ENCODE measurements at places on chromosomes 3 and 15.

DNA sequence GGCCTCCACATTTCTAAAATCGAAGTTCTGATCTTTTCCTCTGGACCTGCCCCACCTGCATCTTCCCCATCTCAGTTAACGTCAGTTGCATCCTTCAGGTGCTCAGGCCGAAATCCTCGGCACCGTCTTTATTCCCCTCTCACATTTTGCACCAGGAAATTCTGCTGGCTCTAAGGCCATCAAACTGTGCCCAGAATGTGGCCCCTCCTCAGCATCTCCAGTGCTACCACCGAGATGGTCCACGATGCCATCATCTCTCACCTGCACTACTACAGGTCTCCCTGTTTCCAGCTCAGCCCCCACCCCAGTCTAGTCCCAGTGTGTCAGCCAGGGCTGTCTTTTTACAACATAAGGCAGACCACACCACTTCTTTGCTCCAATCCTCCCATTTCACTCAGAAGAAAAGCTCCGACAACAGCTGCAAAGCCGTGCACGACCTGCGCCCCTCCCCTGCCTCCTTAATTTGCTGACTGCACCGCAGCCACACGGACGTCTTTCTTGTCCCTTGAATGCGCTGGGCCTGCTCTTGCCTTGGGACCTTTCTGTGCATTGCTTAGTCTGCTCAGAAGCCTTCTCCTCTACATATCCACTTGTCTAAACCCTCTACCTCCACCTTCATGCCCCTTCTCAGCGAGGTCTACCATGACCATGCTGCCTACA lies 14.4 kb downstream of the MUC20 start:
- H3K4me3 ChIP-seq, result no peak overlapping the region
- no peaks in the 10 kb centered on the region for H3K4me1 ChIP-seq
- H3K27me3 ChIP-seq, result peaks cover 23% of the 10 kb centered on the region
- no peaks in the 10 kb centered on the region for H3K36me3 ChIP-seq
- DNase-seq, result no peak

DNA sequence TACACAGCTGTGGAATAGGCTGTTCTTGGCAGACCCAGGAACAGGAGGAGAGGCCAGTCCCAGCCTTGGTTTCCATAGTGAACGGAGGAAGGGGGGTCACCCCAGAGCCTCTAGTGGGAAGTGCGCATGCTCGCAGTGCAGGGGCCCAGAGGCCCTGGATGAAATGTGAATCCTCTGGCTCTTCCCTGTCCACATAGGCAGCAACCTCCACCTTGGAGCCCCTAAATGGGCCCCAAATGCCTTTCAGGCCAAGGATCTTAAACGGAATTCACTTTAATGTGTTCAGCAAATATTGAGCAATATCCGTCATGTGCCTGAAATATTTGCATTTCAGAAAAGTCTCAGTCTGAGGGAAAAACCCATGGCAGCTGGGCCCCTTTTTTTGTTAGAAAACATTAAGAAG lies 3.3 kb upstream of the NDN start:
- no peak overlapping the region for H3K27ac ChIP-seq
- peaks cover 7% of the 10 kb centered on the region for H3K4me1 ChIP-seq
- peak; percentile 25 for DNase-seq
- H3K36me3 ChIP-seq, result no peaks in the 10 kb centered on the region

- DNase-seq, result no peak
- no peak overlapping the region for H3K4me3 ChIP-seq
- H3K27me3 ChIP-seq, result no peaks in the 10 kb centered on the region
- peaks cover 22% of the 10 kb centered on the region for H3K4me1 ChIP-seq
- H3K27ac ChIP-seq, result no peak overlapping the region
These were observed 267.3 kb downstream of the FOXP1 start for GRCh38 chr3:71316066-71316777.

GRCh38 chr3:142857056-142857455 lies 31.8 kb downstream of the PCOLCE2 start:
- H3K4me3 ChIP-seq, result no peak overlapping the region
- no peak overlapping the region for H3K27ac ChIP-seq
- DNase-seq, result peak; percentile 22
- H3K4me1 ChIP-seq, result peaks cover 17% of the 10 kb centered on the region
- H3K36me3 ChIP-seq, result no peaks in the 10 kb centered on the region

Measured in GM23248 (cell line).